Activated CD4-positive, alpha-beta T cell treated with anti-CD3 and anti-CD28 coated beads, Interleukin-2, amount 10 ng/mL, durations not matched to agents 24 days and 14 days (primary cell): ENCODE measurements at places on chromosomes 16 and 17. TPM values are rescaled to one million over a fixed set of nuclear protein-coding genes. Genes with fewer than 3 reads are reported as not detected.

- no peak for DNase-seq
These were observed 24.9 kb downstream of the BAHCC1 start for GRCh38 chr17:81419886-81420768.

GRCh38 chr17:19364699-19365498 lies 2.4 kb upstream of the B9D1 start:
- no peak for DNase-seq

PSMB3 gene
- 356 and 358 TPM in 2 replicates for total RNA-seq

ARL5C gene
- not detected in 2 replicates for total RNA-seq

DNA sequence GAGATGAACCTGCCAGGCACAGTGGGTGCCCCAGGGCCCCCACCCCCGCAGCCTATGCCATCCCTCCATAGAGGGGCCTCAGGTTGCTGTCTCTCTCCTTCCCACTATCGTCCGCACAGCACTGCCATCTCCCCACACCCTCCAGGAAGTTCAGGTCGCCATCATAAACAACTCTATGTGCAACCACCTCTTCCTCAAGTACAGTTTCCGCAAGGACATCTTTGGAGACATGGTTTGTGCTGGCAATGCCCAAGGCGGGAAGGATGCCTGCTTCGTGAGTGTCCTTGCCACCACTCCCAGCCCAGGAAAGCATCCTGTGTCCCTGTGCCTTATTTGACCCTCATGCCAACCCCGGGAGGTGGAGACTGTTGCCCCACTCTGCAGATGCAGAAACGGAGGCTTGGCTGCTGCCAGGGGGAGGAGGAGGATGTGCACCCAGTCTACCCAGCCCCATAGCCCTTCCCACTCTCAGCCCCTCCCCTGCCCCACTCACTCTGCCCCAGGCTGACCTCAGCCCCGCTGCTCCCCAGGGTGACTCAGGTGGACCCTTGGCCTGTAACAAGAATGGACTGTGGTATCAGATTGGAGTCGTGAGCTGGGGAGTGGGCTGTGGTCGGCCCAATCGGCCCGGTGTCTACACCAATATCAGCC lies 3.9 kb downstream of the PRSS21 start:
- DNase-seq, result no peak

GRCh38 chr16:8589057-8589899 lies 1.0 kb downstream of the TMEM114 start:
- no peak for DNase-seq

DNA sequence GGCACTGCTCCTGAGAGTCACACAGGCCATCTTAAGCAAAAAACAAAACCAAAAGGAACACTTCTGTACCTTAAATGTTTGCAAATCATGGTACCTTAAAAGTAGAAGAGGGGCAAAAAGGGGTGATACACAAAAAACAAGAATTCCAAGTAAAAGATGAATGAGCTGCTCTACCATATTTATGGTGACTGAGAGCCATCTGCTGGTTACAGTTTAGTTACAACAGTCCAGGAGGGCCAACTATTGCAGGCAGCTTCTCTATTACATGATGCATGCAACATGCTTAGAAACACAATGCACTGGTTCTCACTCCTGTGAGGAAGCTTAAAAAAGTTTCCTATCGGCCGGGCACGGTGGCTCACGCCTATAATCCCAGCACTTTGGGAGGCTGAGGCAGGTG lies 53.5 kb downstream of the STX8 start:
- peak; percentile 68 for DNase-seq

SEZ6 gene
- not detected in 2 replicates for total RNA-seq
